ENCODE measurements at places on chromosomes 13 and 19.

- DNase-seq, result peak; percentile 21
These were observed 13.7 kb downstream of the LDLR start for GRCh38 chr19:11102944-11103343.

DNA sequence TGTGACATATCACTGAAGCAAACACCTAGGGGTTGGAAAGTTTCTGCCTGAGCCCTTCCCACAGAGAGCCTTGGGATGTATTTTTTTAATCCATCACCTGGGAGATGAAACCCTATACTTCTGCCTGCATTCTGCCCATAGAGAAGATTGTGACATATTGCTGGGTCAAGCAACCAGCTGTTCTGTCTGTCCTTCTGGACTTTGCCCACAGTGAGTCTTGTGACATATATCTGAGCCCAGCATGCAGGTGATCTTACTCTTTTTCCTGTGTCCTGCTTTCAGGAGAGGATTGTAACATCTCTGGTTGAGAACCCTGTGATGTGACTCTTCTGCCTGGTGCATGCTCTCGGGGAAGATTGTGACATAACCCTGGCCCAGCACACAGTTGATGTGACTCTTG, 24.9 kb upstream of the ZNF681 start:
- no peak for DNase-seq

DNA sequence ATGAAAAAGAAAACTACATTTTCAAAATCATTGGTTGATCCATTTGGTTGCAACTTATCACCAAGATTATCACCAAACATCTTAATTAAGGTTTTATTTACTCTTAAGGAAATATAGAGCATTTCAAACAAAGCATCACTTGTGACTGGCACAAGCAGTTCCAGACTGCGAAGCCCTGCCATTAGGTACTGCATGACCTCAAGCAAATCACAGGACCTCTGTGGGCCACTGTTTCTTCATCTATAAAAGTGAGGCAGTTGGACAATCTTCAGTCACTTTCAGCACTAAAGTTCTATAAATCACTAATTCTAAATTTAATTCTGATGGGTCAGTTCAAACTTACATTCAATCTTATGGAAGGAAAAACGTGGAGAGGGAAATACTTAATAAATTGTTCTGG, 2.0 kb downstream of the ELF1 start:
- DNase-seq, result no peak

GRCh38 chr13:20514866-20515265, 10.8 kb downstream of the CRYL1 start:
- no peak for DNase-seq

- no peak for DNase-seq
These were observed at the start of gene FSTL3 for GRCh38 chr19:676339-677105. Gene FSTL3 (plus strand): TSS chr19:676392. CDS start chr19:676424, 32 bp downstream.

DNA sequence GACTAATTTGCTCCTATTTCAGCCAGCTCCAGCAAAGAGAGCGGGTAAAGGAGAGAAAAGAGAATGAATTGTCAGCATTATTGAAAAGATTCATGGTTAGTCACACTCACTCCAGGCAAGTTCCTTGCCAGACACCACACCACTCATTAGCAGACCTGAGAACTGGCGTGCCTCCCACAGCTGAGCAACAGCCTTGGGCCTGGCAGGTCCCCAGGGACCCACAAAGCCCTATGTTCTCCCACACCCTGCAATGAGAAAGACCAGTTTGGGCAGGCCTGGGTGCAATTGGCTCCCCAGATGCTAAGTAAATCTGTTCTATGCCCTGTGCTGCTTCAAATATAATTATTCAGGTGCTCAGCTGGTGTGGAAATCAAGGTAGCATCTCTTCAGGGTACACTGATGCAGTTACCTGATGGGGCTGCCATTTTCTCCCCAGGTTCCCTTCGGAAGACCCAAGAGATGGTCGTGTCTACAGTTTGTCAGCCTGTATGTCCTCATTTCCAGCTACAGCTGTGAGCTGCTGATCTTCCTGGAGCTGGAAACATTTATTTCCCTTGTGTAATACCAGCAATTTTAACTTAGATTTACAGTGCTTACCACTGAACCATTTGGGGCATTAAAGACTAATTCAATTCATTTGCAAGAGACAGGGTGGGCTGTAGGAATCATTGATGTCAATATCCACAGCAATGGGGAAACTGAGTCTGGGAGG, 405.0 kb downstream of the COG6 start:
- peak; percentile 38 for DNase-seq

- peak; percentile 82 for DNase-seq
These were observed 1.5 kb upstream of the MYO1F start for GRCh38 chr19:8578642-8579265.

DNA sequence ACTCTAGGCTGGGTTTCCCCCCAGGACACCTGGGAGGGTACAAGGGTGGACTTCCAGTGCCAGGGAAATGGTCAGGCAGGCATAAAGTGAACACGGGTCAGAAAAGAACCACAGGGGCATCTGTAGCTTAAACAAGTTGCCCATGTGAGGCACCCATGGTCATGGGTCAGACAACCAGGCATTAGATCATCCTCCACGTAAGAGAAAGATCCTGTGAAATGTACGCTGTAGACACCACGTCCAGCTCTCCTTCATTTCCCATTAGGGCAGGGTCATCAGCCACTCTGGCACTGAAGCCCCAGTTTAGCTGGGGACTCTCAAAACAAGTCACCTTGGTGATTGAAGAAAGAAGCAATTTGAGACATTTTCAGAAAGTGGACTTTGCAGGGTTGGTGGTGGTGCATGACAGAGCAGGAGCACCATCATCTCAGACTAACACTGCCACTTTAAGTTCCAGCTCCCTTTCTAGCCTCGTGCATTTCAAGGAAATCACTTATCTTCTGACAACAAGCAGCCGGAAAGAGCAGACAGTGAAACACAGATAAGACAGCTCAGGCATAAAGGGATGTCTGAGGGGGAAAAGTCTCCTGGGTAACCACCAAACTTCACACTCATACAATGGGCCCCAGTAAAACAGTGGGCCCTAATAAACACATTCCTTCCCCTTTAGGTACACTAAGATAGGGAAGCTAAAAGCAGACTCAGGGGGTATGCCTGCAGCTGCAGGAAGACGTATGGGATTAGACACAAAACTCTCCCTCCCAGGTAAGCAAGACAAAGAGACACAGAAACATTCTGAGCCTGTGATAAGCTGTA, 16.1 kb upstream of the SIGLEC6 start:
- DNase-seq, result no peak

Measured in posterior cingulate gyrus (tissue), 11 donors.